ENCODE measurements at places on chromosomes 13 and 19. TPM values are rescaled to one million over a fixed set of nuclear protein-coding genes. Genes with fewer than 3 reads are reported as not detected.

DNA sequence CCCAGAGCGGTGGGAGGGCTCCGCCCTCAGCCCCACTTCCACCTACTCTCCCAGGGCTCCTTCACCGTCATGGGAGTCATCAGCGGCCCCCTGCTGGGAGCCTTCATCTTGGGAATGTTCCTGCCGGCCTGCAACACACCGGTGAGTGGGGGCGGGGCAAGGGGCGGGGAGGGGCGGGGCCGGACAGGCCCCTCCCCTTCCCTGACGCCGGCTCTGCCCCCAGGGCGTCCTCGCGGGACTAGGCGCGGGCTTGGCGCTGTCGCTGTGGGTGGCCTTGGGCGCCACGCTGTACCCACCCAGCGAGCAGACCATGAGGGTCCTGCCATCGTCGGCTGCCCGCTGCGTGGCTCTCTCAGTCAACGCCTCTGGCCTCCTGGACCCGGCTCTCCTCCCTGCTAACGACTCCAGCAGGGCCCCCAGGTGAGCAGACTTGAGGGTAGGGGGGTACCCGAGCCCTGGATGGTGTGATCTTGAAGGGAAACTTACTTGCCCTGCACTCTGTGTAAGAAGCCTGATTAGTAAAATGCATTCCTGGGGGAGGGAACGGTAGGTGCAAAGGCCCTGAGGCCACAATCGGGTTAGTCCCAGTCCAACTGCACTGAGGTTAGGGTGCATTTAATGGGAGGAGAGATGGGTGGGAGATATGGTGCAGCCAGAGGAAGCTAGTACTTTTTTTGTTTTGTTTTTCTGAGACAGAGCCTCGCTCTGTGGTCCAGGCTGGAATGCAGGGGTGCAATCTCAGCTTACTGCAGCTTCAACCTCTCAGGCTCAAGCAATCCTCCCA, 12.1 kb downstream of the SLC5A5 start:
- no peak for DNase-seq

- DNase-seq = no peak
Measured at GRCh38 chr13:47945738-47946137, 55.3 kb downstream of the SUCLA2 start.

DNA sequence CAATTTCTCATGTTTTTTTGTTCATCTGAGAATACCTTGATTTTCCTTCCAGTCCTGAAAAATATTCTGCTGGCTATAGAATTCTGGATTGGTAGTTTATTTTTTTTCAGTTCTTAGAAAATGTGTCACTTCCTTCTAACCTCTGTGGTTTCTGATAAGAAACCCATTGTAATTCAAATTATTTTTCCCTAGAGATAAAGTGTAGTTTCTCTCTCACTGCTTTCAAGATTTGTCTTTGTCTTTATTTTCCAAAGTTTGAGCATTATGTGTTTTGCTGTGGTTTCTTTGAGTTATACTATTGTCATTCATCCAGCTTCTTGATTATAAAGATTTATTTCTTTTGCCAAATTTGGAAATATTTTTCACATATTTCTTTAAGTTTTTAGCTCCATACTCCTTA, 324.0 kb upstream of the SPRY2 start:
- no peak for DNase-seq

- no peak for DNase-seq
Measured at GRCh38 chr13:40379196-40379595, 287.2 kb downstream of the FOXO1 start.

The KCNN1 gene
- total RNA-seq = under 0.01 TPM

DNA sequence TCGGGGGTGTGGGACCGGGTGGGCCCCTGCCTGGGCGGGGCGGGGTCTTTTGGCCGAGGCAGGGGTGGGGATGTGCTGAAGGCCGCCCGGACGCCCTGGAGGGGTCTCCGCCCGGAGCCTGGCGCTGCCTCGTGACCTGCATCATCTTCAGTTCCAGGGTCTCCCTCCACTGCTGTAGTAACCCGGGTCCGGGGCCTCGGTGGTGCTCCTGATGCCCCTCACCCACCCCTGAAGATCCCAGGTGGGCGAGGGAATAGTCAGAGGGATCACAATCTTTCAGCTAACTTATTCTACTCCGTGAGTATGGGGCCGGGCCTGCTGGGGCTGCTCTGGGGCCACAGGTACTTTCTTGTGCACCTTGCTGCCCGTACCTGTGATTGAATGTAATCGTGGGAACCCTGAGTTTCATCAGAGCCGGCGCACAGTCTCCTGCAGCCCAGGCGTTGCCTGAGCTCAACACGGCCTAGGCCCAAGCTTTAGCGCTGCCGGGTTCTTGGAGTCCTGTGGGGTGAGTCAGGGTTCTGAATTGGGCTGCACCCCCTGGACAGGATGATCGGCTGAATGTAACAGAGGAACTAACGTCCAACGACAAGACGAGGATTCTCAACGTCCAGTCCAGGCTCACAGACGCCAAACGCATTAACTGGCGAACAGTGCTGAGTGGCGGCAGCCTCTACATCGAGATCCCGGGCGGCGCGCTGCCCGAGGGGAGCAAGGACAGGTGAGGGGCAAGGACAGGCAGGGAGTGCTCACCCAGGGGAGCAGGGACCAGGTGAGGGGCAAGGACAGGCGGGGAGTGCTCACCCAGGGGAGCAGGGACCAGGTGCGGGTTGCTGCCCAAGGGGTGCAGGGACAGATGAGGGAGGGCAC, 10.5 kb downstream of the PEAK3 start:
- no peak for DNase-seq

- no peak for DNase-seq
Measured at GRCh38 chr13:65472336-65472735, 1757.8 kb downstream of the PCDH9 start.

GRCh38 chr13:72473321-72473720, 254.1 kb downstream of the MZT1 start:
- no peak for DNase-seq

DNA sequence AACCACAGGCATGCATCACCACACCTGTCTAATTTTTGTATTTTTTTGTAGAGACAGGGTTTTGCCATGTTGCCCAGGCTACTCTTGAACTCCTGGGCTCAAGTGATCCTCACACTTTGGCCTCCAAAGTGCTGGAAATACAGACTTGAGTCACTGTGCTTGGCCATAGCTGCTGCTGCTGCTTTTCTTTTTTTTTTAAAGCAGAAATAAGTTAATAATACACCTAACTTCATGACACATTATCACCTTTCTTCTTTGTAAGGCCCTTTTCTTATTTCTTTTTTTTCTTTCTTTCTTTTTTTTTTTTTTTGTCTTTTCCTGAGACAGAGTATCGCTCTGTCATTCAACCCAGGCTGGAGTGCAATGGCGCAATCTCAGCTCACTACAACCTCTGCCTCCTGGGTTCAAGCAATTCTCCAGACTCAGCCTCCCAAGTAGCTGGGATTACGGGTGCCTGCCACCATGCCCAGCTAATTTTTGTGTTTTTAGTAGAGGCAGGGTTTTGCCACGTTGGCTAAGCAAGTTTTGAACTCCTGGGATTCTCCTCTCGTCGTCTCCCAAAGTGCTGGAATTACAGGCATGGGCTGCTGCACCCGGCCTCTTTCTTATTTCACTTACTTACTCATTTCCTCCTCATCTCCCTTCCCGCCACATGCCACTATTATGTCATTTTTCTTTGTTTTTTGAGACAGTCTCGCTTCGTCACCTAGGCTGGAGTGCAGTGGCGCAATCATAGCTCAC, 8.7 kb downstream of the SHKBP1 start:
- no peak for DNase-seq

The CRX gene
- not detected for total RNA-seq

The PLEKHF1 gene
- 9.4 TPM for total RNA-seq

GRCh38 chr13:30564489-30564888, 53.2 kb upstream of the USPL1 start:
- DNase-seq = no peak

DNA sequence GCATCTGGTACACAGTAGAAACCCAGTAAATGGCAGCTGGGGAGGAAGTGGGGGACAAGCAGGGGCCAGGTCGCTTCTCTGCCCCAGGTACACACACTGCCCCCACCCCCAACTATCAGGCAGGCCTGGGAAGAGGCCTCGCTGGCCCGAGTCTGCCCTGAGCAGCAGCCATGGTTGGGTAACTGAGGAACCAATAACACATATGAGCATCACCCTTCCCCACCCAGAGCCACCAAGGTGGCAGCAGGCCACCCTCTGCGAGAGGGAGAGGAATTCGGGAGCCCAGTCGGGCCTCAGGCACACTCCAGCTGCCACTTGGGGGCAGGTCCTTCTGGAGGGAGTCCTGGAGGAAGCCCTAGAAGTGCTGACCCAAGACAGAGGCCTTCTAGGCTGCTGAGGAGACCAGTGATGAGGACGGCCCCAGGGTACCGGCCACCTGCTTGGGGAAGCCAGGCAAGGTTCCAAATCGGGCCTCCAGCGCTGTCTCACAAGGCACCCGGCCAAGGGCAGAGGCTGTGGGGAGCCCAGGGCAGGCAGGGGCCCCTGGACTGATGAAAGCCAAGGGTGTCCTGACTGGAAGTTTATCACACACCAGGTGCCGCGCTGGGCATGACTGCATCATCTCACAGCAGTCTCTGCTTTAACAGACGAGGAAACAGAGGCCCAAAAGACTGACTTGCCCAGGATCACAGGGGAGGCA, 14.0 kb upstream of the KPTN start:
- DNase-seq = no peak

DNA sequence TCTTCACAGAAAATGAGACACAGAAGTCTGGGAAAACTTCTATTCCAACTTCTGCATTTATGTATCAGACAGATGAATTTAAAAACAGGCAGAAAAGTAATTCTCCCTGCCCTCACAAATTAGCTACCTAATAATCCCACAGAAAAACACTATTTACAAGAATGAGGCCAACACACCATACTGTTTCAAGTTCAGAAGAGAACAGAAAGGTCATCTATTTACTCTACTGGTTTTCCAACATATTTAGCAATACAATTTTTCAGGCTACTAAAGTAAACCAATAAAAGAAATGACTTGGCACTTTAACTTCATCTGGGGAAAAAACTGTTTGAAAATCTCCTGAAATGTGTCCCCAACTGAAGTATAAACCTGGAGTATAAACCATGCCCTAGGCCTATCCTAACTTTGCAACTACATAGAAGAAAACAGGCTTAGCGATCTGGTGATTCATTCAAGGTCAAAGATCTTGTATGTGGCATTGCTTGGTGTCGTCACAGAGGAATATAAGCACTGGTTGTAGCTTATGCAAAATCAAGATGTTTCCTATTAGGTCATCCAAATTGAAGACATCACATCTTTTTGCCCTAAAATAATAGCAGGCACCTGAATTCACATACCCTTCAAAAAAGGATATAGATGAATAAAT, 20.1 kb upstream of the EBPL start:
- DNase-seq = no peak

DNA sequence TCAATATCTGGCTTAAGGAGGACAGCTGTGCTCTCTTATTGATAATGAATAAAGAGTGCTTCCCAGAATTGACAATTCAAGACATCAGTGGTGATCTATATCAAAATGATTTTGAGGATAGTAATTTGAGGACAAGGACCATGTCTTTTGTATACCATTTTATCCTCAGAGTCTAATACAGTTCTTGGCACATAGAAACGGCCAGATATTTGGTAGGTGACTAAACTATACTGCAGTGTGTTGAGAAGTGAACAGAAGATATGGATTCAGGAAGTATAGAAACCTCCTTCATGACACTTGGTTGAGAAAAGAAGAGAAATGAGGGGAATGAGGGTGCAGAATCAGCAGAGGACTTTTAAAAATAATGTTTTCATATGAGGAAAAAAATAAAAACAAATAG, 16.1 kb upstream of the LMO7 start:
- no peak for DNase-seq

Data from hematopoietic multipotent progenitor cell (in vitro differentiated cells).